ENCODE measurements at places on chromosomes 5 and 9.

GRCh38 chr5:75348241-75348640, 11.2 kb downstream of the HMGCR start:
- DNase-seq = no peak

- no peak for DNase-seq
Measured at GRCh38 chr9:13715430-13715829, 435.9 kb upstream of the MPDZ start.

GRCh38 chr9:20837166-20837565, 153.1 kb downstream of the FOCAD start:
- DNase-seq = no peak

- no peak for DNase-seq
Measured at GRCh38 chr9:134851020-134851419, 29.6 kb upstream of the FCN2 start.

GRCh38 chr5:103389846-103390245, 131.3 kb downstream of the MACIR start:
- DNase-seq = no peak

GRCh38 chr9:120736881-120737280, 22.6 kb upstream of the MEGF9 start:
- DNase-seq = no peak

GRCh38 chr9:86549401-86549811, 195.2 kb upstream of the TUT7 start:
- DNase-seq = no peak

DNA sequence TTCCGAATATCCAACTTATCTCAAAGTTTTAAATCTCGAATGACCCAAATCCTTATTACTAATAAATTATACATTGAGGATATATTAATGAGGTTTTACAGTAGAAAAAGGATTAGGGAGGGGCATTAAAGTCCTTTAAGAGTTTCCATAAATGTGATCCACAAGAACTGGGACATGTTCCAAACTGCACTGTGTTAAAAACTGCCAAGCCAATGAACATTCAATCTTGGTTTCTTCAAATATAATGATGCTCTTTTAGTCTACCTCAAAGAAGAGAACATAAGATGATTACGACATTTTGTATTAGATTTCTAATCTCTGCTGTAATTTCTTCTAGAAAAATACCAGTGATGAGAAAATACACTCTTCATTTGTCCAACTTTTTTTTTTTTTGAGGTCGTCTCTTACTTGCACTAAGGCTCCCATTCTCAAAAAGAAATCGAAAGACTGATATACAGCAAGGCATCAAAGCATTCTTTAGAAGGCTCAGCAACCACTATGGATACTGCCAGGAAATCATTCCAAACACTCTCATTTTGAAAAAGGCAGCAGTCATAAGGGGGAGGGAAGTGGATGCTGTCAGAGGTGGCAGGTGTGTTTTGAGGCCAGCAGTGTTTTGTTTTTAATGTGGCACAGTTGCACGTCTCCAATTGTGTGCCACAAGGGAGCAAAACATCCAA, 1.7 kb downstream of the PTAR1 start:
- DNase-seq = no peak

- DNase-seq = no peak
Measured at GRCh38 chr5:20514145-20514544, 526.1 kb upstream of the CDH18 start.

DNA sequence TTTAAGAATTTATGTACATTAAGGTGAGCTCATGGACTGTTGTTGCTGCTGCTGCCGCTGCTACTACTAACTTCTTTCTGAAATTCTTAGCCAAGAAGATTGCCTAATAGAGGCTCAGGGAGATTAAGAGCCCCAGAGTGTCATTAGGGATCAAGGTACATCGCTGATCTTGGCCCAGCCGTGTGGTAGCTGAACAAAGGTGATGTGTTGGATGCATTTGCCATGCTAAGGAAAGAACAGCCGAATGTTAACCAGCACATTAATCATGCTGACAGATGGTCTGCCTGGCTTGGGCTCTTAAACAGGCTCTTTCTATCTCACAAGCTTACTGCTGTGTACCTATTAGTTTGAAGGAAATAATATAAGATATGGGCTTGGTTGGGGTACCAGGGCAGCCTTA, 137.1 kb downstream of the KCTD16 start:
- DNase-seq = no peak

GRCh38 chr9:629146-629545, 212.4 kb upstream of the DMRT1 start:
- DNase-seq = no peak

DNA sequence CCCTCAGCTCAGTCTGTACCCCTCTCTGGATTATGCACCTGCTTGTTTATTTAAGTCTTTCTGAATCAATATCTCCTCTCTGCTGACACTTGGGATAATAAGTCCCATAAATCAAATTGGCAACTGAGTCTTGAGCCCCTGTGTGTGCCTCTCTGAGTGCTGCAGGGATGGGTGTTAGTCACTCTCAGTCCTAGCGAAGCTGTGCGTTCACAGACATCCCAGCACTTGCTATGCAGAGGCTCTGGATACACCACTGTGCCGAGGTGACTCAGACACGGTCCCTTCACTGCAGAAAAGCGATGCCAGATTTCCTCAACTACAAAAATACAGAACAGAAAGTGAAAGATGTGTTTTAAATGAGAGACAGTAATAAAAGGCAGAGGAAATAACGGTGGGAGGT, 4.1 kb upstream of the KCNMB1 start:
- no peak for DNase-seq

GRCh38 chr9:129267141-129267540, 89.1 kb upstream of the IER5L start:
- no peak for DNase-seq

DNA sequence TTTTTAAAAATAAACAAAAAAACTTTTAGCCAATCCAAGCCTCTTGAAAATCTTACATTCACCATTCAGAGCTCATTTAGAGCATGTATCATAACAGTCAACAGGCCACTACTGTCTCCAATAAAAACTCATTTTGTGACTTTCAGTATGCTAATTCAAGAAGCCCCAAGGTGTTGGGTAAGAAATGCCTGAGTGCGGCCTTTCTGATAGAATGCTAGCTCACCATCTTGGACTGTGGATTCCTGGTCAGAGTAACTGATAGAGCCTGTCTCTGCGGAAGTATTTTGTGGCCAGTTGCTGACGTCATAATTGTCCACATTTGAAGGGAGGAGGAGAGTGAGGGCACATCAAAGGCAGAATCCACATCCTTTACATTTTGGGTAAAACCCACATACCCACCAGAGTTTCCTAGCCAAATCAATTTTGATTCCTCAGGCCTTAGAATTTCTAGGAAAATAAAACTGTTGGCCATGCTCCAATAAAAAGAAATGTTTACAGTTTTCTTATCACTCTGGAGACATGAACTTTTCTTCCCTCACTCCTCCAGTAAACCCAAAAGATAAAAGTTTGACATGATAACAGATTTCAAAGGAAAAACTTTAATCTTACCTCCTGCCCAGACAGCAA, 41.1 kb upstream of the ERCC6L2 start:
- DNase-seq = no peak

- no peak for DNase-seq
Measured at GRCh38 chr5:132425975-132426524, 56.5 kb downstream of the SLC22A5 start.

- no peak for DNase-seq
Measured at GRCh38 chr9:107620801-107621200, 131.2 kb upstream of the KLF4 start.

DNA sequence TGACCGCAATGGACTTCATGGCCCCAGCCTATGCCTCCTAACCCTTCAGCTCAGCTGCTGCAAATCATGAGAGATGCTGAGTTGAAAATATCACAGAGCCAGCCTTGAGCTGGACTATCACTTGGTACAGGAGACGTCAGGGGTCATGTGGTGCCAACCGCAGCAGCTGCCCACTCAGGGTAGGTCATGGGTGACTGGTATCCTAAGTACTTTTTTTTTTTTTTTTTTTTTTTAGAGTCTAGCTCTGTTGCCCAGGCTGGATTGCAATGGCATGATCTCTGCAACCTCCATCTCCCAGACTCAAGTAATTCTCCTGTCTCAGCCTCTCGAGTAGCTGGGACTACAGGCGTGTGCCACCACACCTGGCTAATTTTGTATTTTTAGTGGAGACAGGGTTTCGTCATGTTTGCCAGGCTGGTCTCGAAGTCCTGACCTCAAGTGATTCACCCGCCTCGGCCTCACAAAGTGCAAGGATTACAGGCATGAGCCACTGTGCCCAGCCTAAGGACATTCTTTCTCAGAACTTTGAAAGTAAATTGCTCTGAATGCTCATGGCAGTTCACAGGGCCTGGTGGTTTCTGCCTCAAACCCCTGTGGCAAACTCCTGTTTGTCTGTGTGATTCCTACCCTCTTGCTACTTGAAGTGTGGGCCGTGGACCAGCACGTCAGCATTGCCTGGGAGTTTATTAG, 21.3 kb downstream of the WWC1 start:
- DNase-seq = no peak

DNA sequence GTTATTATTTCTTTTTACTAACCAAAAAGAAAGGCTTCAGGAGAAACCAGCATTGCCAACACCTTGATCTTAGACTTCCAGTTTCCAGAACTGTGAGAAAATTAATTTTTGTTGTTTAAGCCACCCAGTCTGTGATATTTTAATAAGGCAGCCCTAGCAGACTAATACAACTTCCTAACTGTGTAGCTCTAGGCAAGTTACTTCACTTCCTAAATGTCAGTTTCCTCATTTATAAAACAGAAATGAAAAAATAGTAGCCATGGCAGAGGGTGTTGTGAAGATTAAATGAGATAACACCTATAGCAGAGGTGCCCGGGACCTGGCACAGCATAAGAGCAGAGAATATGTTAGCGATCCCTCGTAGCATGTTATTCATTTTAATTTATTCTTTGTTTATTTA, 66.6 kb upstream of the HAND1 start:
- DNase-seq = no peak
